ENCODE measurements at places on chromosomes 12 and 14.
A peak's percentile ranks its signal among the peaks of the same experiment; 100 is the strongest.

- peaks cover 9% of the 10 kb centered on the region for H3K36me3 ChIP-seq
- H3K27me3 ChIP-seq = no peaks in the 10 kb centered on the region
- peak overlapping the region; percentile 86 for H3K27ac ChIP-seq
- H3K4me1 ChIP-seq = peaks cover 24% of the 10 kb centered on the region
- peak overlapping the region; percentile 40 for H3K4me3 ChIP-seq
- peak; percentile 32 for DNase-seq
Measured at GRCh38 chr14:68157971-68158371, 338.4 kb downstream of the RAD51B start.

GRCh38 chr12:42482748-42483520 lies 106.6 kb downstream of the PRICKLE1 start:
- DNase-seq = peak; percentile 11
- H3K36me3 ChIP-seq = no peaks in the 10 kb centered on the region
- peak overlapping the region; percentile 38 for H3K27ac ChIP-seq
- peak overlapping the region; percentile 89 for H3K4me3 ChIP-seq
- peaks cover 8% of the 10 kb centered on the region for H3K27me3 ChIP-seq
- H3K4me1 ChIP-seq = peaks cover 28% of the 10 kb centered on the region

DNA sequence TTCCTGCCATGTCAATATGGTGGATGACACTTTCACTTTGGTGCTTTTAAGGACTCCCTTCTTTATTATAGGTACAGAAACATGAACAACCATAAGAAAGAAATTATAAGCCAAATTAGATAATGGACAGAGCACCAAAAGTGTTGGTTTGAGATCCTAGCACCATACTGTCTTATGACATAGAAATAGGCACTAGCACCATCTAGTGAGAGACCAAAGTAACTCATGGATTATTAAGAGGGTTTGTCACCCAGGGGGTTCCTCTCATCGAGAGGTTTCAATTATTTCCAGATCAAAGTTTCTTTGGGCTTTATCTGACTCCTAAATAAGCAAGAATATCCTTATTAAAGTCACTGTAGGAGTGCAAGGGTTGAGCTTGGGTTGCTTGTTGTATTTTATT lies 153.0 kb upstream of the DIO2 start:
- H3K36me3 ChIP-seq = no peaks in the 10 kb centered on the region
- H3K4me3 ChIP-seq = no peak overlapping the region
- peaks cover 2% of the 10 kb centered on the region for H3K27me3 ChIP-seq
- DNase-seq = peak; percentile 5
- H3K27ac ChIP-seq = no peak overlapping the region
- no peaks in the 10 kb centered on the region for H3K4me1 ChIP-seq

DNA sequence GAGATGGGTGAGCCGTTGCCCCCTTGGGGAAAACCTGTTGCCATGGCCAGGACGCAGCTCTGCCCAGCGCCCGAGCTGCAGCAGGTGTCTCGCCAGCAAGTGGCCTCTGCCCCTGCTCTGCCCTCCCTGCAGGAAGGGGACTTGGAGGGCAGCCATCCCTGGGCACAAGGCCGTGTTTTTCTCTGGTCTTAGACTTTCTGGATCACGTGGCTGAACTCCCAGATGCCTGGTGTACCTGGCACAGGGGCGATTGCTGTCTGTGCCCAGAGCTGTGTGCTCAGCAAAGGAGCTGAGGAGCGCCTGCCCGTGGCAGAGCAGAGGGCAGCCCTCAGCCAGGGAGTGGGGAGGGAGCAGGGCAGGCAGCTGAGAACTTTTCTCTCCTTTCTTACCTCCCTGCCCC lies 38.0 kb downstream of the TMEM63C start:
- no peaks in the 10 kb centered on the region for H3K36me3 ChIP-seq
- no peak overlapping the region for H3K27ac ChIP-seq
- no peaks in the 10 kb centered on the region for H3K4me1 ChIP-seq
- H3K27me3 ChIP-seq = peaks cover 30% of the 10 kb centered on the region
- no peak overlapping the region for H3K4me3 ChIP-seq

- H3K4me3 ChIP-seq = no peak overlapping the region
- H3K27me3 ChIP-seq = no peaks in the 10 kb centered on the region
- no peak for DNase-seq
Measured at GRCh38 chr12:130429656-130430505, 92.2 kb downstream of the PIWIL1 start.

DNA sequence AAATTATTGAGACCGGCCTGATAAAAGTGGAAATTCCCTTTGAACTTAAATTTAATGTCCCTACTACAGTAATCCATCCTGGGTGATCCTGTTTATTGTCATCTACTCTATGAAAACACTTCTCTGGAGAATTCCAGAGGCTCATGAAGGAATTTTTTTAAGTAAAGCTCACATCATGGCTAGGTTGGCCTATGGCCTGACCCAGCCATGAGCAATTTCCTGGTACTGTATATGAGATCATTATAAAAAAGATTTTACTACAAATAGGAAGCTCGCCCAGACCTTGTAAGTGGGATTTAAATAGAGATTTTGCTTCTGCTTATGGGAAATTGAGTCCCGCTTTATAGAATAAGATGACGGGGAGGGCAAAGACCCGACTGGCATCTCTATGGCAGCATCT lies 215.5 kb downstream of the DPF3 start:
- H3K4me3 ChIP-seq = peak overlapping the region; percentile 26
- peak overlapping the region; percentile 87 for H3K27ac ChIP-seq
- DNase-seq = peak; percentile 60
- peaks cover 56% of the 10 kb centered on the region for H3K4me1 ChIP-seq
- peaks cover 2% of the 10 kb centered on the region for H3K27me3 ChIP-seq
- H3K36me3 ChIP-seq = peaks cover 41% of the 10 kb centered on the region

DNA sequence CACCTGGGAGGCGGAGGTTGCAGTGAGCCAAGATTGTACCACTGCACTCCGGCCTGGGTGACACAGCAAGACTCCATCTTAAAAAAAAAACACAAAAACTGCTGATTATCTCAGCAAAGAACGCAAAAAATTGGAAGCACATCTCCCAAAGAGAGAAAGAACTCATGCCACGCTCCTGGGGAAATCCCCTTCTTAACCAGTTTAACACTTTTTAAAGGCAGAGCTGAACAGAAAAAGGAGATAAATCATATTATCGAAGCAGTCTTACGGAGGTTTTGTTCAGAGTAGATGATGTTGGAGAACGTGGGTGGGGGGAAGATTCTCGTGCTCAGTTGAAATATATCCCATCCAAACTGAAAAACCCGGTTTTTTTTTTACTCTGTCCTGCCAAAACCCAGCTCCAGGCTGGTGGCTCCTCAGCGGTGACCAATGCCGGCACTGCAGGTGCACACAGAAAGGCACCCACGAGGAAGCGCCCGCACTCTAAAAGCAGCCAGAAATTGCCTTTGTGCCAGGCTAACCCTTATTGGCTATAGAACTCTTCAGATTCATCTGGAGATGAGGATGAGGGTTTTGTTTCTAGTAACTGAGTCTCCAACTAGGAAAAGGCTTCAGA lies 100.2 kb upstream of the PARP11 start:
- no peak for DNase-seq
- H3K4me3 ChIP-seq = no peak overlapping the region
- H3K27ac ChIP-seq = no peak overlapping the region
- no peaks in the 10 kb centered on the region for H3K36me3 ChIP-seq

DNA sequence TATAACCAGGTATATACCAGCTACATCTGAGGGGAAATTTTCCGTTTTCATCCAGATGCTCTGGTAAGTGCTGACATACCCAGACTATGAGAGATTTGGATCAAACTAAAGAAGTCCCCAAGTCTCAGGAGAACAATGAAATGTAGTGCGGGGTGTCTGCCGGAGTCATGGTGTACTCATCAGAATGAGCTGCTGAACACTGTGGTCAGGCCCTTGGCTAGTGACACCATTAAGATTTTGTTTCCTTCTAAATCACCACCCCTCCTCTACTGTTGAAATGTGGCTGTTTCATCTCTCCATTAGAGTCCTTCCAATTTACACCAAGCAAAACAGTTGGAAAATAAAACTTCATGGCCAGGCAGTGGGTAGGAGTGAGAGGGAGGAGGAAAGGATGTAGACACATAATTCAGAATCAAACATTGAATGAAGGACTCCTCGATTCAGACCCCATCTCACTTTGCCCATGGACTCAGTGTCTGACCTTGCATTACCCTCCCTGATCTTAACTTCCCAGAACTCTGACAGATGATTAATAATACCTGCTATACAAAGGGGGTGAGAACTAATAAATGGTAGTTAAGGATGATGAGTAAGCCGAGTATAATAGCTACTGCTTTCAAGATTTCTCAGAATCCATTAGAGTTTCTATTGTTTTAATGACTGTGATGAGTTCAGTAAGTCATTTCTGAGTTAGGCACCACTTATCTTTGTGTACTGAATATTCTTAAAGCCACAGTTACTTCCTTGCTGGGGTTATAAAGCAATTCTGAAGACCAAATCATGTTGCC lies 127.4 kb downstream of the CRADD start:
- DNase-seq = peak; percentile 30
- H3K27ac ChIP-seq = peak overlapping the region; percentile 85
- H3K36me3 ChIP-seq = peaks cover 6% of the 10 kb centered on the region
- no peaks in the 10 kb centered on the region for H3K27me3 ChIP-seq
- peaks cover 65% of the 10 kb centered on the region for H3K4me1 ChIP-seq
- H3K4me3 ChIP-seq = peak overlapping the region; percentile 20

DNA sequence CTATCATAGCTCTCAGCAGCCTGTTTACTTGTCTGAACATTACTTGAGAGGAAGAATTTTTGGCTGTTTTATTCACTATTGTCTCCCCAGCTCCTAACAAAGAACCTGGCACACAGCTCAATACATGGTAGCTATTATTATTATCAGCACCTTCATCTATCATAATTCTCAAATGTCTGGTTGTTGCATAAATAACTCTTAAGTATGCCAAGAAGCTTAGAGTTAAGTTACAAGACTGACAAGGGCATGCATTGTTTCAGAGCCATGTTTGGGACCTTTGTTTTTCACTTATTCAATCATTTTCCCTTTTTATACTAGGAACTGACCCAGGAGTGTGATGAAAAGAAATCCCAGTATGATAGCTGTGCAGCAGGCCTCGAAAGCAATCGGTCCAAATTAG lies 77.5 kb upstream of the ATP2A2 start:
- H3K36me3 ChIP-seq = peaks cover 14% of the 10 kb centered on the region
- H3K27ac ChIP-seq = no peak overlapping the region
- no peaks in the 10 kb centered on the region for H3K27me3 ChIP-seq
- H3K4me3 ChIP-seq = no peak overlapping the region
- DNase-seq = no peak

- no peak overlapping the region for H3K4me3 ChIP-seq
- no peaks in the 10 kb centered on the region for H3K36me3 ChIP-seq
- peaks cover 3% of the 10 kb centered on the region for H3K27me3 ChIP-seq
- H3K4me1 ChIP-seq = no peaks in the 10 kb centered on the region
- H3K27ac ChIP-seq = no peak overlapping the region
- DNase-seq = no peak
Measured at GRCh38 chr12:112826011-112826410, 34.5 kb downstream of the RPH3A start.

GRCh38 chr12:6189028-6189427 lies 11.2 kb upstream of the CD9 start:
- H3K4me1 ChIP-seq = no peaks in the 10 kb centered on the region
- no peak overlapping the region for H3K27ac ChIP-seq
- no peaks in the 10 kb centered on the region for H3K36me3 ChIP-seq
- DNase-seq = no peak
- H3K27me3 ChIP-seq = peaks cover 6% of the 10 kb centered on the region

DNA sequence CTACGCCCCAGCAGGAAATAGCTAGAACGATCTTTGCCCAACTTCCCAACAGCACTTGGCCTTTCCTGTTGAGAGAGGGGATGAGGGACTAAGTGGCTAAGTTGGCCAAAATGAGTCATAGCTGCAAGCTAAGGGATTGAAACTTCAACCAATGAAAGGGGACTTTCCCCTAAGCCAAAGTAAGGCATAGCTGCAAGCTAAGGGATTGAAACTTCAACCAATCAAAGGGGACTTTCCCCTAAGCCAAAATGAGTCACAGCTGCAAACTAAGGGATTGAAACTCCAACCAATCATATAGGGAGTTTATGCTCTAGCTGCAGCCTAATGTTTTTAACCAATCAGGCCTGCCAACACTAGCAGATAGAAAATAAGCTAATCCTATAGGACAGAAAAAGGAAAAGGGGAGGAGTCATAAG lies 100.5 kb upstream of the SSTR1 start:
- no peaks in the 10 kb centered on the region for H3K27me3 ChIP-seq
- DNase-seq = no peak
- peaks cover 46% of the 10 kb centered on the region for H3K4me1 ChIP-seq
- no peak overlapping the region for H3K27ac ChIP-seq

GRCh38 chr14:103517174-103517566 lies 5.5 kb downstream of the CKB start:
- DNase-seq = no peak
- H3K4me1 ChIP-seq = peaks cover 27% of the 10 kb centered on the region
- H3K4me3 ChIP-seq = no peak overlapping the region
- H3K27ac ChIP-seq = no peak overlapping the region
- peaks cover 19% of the 10 kb centered on the region for H3K27me3 ChIP-seq

DNA sequence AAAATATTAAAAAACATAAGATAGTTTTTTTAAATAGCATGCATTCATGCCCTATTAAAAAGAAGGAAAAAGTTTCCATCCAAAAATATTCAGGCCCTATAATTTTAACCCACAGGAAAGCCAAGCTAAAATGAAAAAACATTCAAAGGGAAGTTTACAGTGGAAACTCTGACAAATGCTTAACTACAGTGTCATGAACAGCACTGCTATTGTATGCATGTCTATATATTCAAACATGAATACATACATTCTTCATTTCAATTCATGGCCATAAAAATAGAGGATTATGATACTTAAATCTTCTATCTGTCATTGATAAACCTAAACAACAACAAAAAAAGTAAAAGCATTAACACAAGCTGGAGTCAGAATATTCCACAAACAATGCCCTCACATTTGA lies 67.4 kb downstream of the PPP2R5E start:
- no peaks in the 10 kb centered on the region for H3K36me3 ChIP-seq
- no peak for DNase-seq
- peaks cover 21% of the 10 kb centered on the region for H3K4me1 ChIP-seq
- H3K27me3 ChIP-seq = no peaks in the 10 kb centered on the region
- no peak overlapping the region for H3K4me3 ChIP-seq

DNA sequence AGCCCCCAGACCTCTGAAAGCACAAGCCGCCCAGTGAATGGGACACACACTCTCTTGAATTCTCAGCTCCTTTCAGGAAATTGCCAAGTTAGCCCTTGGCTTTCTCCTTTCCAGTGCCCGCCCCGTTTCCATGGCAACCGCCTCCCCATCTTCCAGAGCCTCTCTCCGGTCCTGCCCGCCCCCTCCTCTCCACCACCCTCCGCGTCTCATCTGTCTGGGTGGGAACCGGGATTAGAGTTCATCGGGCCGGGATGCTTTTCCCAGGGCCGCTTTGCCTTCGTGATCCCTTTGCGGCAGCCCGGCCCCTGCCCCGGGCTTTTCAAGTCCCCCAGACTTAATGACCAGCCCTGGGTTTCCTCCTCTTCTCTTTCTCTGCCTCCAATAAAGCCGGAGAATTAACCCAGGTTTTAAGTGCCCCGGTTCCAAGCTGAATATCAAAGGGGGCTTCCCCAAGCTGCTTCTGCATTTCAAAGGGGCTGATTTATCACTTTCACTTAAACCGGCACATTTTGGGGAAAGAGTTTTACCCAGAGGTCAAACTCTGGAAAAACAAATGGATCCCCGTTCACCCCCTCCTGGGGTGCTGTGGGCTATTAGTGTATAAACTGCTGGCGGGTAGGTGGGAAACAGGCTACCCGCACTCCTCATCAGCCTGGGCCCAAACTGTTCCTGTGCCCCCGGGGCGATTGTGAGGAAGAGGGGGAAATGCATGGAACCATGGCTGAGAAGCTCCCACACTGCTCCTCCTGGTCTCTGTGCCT lies 101.7 kb downstream of the ZFP36L1 start:
- peak overlapping the region; percentile 25 for H3K27ac ChIP-seq
- no peaks in the 10 kb centered on the region for H3K27me3 ChIP-seq

All from HFFc6 (cell line).